ENCODE measurements at places on chromosomes 11 and 22.

DNA sequence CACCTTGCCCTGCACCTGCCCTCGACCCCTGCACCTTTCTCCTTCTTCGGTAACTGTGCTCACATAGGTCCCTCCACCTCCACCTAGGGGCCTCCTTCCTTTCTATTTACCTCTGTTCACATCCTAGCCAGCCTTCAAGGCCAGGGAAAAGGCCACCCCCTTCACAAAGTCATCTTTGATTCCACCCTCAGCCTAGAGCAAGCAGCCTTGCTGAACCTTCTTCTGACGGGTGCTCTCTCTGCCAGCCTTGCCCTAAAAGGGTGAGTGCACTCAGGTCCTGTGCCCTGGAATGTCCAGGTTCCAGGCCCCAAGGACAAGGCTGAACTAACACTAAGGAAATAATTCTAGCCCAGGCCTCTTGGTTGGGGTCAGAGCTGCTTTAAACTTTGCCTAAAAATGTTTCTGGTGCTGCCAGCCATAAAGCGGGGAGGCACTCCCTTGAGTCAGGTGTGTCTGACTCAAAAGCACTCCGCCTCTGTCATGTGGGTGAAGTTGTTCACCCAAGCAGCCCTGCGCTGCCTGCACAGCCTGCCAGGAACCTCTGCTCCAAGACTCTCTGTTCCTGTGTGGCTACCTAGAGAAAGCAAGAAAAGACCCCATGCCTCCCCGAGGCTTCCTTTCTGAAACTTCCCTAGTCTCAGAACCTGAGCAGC is 9.2 kb upstream of the FAM83F start:
- peak; percentile 58 for DNase-seq

- peak; percentile 78 for DNase-seq
Observed at GRCh38 chr11:11520231-11521015, 101.4 kb downstream of the GALNT18 start.

DNA sequence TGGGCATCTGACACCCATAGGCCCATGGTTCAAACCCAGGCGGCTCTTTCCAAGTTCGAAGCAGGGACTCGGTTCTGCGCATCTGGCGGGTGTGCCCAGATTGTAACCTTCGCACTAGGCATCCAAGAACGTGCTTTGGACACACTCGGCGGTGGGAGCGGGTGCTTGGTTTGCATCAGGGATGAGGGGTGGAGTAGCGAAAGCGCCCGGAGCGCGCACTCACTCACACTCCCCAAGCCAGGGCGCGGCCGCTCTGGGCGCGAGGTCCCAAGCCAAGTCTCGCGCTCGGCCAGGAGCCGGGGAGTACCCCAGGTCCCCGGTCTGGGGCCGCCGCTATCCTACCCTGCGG is 243 bp upstream of the SYT9 start:
- no peak for DNase-seq

DNA sequence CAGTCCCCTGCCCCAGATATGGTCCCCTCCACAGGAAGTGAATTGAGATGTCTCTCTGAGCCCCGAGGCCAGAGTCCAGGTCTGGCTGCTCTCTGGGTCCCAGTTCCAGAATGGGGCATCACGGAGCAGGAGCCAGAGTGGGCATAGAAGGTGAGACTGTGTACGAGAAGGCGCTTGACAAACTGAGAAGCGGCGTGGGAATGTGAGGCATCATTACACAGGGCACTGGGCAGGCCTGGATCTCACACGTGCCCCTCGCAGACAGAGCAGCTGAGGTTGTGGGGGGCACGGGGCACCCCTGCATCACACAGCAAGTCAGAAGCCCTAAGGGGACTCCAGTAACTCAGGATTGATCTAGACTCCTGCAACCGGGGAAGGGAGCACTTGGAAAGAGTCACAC is 9.2 kb downstream of the STARD10 start:
- no peak for DNase-seq

GRCh38 chr11:70828593-70829082 is 423.7 kb downstream of the SHANK2 start:
- no peak for DNase-seq

DNA sequence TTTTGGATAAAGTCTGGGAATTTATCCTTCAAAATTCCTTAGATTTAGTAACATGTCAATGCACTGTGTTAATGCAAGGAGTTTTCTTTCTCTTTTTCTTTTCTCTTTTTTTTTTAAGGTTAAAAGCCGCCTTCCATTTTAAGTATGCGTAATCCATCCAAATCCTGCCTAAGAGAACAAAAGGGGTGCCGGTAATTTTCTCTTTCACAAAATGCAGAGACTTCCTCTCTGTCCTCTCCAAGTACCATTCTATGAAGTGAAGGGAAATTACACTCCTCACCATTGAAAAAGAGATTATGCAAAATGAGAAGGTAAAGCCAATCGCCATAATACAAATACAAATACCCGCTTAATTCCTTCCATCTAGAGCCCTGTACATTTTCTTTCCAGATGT is 273.8 kb downstream of the BLID start:
- DNase-seq: no peak

GRCh38 chr11:2481253-2481652 is 36.4 kb downstream of the KCNQ1 start:
- peak; percentile 36 for DNase-seq

GRCh38 chr11:96090711-96091110 is 166.8 kb upstream of the MTMR2 start:
- DNase-seq: no peak

DNA sequence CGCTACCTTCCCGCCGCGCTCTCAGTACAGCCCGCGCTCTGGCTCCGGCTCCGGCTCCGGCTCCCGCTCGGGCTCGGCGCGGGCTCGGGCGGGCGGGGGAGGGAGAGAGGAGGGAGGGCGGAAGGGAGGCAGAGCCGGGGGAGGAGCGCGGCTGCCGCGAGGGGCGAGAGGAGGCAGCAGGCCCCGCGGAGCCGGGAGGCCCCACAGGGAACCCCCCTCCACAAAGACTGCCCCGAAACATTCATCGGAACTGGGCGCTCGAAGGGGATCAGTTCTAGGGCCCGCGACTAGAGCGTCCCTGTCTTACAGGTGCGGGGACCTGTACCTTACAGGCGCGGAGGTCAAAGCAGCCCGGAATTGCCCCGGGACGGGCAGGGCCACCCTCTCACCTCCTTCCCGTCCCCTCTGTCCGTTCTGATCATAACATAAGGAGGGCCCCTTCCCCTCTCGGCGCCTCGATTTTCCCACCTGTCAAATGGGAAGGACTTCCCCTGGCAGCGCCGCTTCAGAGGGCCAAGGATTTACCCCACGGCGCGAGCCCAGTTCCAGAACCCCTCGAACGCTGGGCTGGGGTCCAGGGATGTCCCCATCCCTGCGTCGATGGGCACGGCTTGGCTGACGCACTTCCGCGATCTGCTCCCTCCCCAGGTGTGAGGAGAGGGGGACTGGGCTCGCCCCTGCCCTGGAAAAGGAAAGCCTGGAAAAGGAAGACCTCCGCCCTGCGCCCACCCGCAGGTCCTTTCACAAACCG is at the start of gene SHISA8:
Gene SHISA8, minus strand, starts transcription at position 40 of the 751 bp plus-strand sequence. CDS start 407 bp downstream, outside the sequence.
- no peak for DNase-seq

DNA sequence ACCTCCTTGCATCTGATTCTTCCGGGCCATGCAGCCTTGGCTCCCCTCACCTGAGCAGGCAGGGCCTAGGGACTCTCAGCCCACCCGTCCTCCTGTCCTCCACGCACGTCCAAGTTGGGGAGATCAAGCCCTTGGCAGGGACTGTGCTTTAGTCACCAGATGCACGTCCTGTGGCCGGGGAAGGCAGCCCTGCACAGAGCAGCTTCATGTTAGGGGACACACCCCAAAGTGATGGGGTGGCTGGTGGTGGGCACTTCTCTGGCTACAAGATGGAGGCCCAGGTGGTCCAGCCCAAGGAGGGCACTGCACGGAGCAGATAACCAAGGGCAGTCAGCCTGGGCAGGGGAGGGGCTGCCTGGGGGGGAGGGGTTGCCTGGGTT is 1.2 kb downstream of the MUC5B start:
- DNase-seq: no peak
